BE2C (cell line): ENCODE measurements at places on chromosomes 11 and 22.

DNA sequence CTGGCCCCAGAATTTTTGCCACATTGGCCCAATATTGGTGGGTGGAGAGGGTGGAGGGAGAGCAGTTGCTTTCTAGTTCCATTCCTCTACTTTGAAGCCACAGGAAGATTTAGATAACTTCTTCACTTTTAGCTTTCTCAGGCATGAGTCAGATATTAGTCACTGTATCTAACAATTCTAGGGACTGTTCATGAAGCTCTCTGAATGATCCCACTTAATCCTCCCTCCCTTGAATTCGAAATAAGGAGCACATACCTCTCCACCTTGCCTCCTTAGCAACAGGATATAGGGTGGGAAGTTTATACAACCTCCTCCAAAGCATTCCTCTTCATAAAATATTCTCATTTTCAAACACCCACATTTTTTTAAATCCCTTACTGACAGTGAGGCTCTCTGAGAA is 13.5 kb downstream of the FSHB start:
- no peak for DNase-seq

DNA sequence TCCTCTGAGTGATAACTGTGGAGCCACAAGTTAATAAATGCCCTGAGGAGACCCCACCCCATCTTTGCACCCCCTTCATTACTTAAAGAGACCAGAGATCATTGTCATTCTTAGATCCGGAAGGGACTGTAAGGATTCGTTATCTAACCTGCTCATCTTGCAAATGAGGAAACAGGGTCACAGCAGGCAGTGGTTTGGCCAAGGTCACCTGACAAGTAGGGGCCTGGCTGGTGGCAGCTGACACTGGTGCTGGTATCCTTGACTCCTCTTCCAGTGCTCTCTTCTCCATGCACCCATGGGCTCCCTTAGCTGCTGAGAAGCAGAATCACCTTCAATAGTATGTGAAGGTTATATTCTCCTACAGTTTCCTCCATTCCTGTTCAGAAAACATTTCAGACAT is 151.6 kb downstream of the GRIK4 start:
- no peak for DNase-seq

GRCh38 chr22:40482391-40482790 is 112.0 kb downstream of the SGSM3 start:
- no peak for DNase-seq

DNA sequence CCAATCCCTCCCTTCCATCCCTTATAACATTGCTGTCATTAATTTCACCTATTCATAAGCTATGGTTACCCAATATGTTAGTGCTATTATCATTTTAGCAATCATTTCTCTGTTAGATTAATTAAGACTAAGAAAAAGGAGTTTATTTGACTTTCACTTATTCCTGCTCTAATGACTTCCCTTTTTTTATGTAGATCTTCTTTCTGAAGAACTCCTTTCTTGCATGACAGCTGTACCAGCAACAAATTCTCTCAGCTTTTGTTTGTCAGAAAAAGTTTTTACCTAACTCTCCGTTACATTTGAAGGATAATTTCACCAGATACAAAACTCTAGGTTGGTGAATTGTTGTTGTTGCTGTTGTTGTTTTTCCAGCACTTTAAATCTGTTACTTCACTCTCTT is 28.6 kb upstream of the OR8B8 start:
- no peak for DNase-seq

DNA sequence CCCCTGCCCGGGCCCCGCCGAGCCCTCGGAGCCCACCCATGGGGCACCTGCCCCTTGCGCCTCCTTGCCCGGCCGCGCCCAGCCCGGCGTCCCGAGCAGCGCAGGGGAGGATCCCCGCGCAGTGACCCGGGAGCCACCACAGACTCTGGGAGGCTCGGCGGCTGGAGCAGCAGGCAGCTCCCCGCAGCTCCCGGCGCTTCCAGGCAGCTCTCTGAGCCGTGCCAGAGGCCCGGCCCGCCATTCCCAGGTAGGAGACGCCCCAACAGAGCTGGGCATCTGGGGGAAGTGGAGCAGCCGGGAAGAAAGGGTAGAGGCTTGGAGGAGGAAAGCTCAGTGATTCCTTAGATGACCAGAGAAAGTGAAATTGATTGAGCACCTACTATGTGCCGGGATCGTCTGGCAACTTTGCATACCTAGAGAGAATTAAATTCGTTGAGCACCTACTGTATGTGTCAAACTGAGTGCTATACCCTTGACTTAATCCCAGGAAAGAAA is 670 bp downstream of the RASD2 start:
- DNase-seq: peak; percentile 48

DNA sequence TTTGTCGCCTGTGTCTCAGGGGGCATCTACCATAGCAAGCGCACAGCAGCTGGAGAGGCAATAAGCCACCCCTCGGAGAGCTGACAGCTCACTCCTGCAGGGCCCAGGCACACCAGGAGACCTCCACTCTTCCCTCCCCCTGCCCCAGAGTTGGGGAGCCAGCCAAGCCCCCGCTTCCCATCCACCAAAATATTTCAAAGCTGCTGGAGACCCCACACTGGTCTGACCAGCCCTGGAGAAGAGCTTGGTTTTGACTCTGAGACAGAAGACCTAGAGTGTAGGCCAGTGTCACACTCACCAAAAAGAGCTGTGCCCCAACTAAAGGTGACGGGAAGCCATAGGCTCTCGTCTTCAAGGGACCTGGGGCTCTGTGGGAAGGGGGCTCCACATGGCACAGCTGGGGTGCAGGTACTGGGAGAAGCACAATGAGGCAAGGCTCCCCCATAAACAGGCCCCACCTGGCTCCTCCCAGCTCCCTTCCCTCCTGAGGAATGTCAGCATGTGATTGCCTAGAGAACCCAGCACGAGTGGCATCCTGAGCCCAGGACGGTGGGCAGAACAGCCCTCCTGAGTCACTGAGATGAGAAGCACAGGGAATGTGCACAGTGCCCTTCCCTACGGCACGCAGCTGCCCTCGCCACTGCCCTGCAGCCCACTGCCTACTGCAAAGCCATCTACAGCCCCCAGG is 5.8 kb upstream of the GNAZ start:
- no peak for DNase-seq

GRCh38 chr11:7495882-7496551 is 10.7 kb downstream of the OLFML1 start:
- DNase-seq: no peak

- no peak for DNase-seq
Measured at GRCh38 chr11:123202155-123203151, 7.4 kb upstream of the CLMP start.

DNA sequence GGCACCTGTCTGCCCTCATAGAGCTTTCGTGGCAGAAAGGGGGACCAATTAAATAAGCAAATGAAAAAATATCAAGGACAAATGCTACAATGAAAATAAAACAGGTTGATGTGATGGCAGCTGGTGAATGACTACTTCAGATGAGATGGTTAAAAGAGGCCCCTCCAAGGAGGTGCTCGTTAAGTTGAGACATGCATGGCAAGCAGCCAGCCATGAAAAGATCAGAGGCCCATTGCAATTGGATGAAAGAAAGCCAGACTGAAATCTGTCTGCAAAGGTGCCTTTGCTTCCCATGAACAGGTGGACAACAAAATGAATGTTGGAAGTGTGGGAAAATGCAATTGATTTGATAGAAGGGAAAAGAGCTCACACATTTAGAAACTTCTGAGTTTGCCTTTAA is 848 bp upstream of the TRPC6 start:
- DNase-seq: no peak

- DNase-seq: no peak
Measured at GRCh38 chr11:103069367-103069766, 22.6 kb downstream of the DCUN1D5 start.

DNA sequence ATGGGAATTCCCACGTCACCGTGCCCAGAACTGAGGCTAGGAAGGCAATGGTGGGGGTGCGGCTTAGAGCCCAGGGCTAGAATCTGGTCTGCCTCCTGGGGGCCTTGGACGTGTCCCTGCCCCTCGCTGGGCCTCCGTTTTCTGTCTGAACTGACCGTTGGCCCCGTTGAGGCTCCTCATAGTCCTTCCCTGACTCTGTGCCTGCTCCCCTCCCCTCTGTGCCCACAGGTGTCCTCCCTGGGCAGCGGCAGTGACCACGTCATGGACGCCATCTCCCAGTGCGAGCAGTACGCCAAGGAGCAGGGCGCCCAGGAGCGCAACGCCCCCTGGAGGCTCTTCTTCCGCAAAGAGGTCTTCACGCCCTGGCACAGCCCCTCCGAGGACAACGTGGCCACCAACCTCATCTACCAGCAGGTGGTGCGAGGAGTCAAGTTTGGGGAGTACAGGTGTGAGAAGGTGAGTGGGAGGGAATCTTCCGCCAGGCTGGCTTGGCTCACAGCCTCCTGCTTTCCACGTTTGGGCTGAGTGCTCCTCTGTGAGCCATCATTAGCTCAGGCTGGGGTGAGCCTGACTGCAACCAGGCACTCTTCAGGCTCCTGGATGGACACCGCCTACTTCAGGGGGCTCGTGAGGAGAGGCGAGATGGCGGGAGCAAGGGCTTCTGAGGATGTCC is 63.9 kb downstream of the MYO7A start:
- DNase-seq: peak; percentile 45

DNA sequence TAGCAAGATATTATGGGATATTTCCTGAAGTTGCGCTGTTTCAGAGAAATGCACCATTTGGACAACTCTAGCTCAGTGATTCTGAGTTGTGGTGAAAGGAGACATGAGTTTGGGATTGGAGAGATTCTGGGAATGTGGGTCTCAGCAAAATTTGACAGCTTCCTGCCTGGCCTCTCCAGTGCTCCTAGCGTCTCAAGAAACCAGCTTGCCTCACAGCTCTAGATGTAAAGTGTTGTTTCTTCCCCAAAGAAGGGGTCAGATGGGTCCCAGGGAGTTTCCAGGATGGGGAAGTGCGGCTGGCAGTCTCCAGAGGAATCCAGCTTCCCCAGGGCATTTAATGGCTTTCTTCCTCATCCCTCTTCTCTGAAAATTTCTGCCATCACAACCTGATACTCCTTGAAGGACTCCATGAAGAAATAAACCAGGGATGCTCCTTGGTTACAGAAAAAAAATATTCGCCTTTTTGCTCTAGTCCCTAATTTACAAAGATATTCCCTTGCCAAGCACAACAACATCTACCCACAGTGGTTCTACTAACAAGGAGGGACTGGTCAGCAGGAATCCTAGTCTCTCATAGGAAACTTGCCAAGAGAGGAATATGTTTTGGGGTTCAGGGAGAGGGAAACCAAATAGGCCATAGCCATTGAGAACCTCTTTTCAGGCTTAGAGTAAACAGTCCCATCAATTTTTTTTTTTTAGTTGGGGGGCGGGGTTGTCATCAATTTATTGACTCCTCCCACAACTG is 185.4 kb upstream of the E2F8 start:
- no peak for DNase-seq

- no peak for DNase-seq
Measured at GRCh38 chr11:36777311-36777710, 179.3 kb upstream of the RAG2 start.

GRCh38 chr11:44267006-44267749 is 42.8 kb downstream of the ALX4 start:
- DNase-seq: no peak

GRCh38 chr11:62553080-62553838 is 6.7 kb upstream of the AHNAK start:
- DNase-seq: no peak

DNA sequence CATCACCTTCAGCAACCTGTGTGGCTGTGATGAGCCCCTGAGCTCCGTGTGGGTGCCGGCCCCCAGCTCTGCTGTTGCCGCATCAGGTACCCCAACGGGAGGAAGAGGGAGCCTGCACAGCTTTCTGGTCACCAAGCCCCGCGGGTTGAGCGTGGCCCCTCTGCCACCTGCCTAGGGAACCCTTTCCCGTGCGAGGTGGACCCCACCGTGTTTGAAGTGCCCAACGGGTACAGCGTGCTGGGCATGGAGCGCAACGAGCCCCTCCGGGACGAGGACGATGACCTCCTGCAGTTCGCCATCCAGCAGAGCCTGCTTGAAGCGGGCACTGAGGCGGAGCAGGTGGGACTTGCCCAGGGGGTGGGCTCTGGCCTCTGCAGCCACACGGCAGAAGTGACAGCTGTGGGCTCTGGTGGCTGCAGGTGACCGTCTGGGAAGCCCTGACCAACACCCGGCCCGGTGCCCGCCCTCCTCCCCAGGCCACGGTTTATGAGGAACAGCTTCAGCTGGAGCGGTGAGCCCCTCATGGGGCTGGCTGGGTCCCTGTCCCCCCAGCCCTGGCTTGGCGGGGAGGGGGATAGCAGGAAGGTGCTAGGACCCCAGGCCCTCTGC is 1.9 kb upstream of the SSH3 start:
- DNase-seq: no peak

DNA sequence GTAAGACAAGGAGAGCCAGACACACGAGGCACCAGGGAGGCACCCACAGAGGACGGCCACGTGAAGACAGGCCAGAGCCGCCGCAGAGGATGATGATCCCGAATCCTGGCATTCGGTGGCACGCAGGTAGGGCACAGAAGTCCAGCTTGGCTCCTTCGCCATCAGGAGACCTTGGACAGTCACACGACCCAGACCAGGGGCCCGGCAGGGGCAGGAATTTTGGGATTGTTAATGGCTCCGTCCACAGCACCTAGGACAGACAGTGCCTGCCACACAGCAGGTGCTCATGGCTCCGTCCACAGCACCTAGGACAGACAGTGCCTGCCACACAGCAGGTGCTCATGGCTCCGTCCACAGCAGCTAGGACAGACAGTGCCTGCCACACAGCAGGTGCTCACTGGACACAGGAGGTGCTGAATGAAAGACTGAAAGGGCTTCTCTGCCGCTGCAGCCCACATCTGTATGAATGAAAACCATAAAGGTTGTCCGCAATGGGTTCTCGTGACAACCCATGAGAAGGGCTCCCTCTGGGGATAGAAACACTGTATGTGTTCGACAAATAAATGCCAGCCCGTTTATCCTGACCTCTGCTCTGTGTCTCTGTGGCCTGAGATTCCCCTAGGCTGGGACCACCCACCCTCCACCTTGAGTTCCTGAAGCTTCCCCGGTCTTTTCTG is 341.6 kb downstream of the CTTN start:
- DNase-seq: no peak

GRCh38 chr22:17570851-17571631 is 7.7 kb downstream of the SLC25A18 start:
- no peak for DNase-seq

DNA sequence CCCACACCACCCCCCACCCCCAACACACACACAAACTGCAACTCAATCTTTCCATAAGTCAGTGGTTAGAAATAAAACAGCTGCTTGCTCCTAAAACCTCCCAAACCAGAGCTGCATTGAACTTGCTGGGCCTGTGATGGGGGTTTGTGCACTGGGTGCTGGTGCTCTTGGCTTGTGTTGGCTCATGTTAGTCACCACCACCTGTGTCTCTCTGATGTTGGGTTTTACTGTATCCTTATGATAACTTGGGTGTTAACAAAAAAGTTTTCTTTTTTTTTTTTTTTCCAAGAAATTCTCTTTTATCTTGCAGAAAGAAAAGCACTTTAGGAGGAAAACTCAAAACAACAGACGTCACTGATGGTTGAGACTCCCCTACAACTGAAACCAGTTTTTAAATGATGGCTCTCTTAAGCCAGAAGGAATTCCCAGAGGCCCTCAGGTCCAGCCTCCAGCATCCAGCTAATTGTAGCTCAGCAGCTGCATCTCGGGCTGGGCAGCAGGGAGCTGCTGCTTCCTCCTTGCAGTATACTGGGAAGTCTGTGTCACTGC is 79.9 kb upstream of the DRD2 start:
- no peak for DNase-seq

- DNase-seq: no peak
Measured at GRCh38 chr11:66011239-66011784, 496 bp upstream of the CST6 start.
